ENCODE measurements at places on chromosomes 6 and 20.

GRCh38 chr6:147530132-147531060 lies 21.9 kb downstream of the SAMD5 start:
- DNase-seq: no peak

GRCh38 chr20:60258255-60258863 lies 300.1 kb downstream of the CDH26 start:
- DNase-seq: no peak

- DNase-seq: no peak
Observed at GRCh38 chr20:46701057-46701456, 8.4 kb upstream of the SLC2A10 start.

GRCh38 chr6:69494595-69494994 lies 302.2 kb downstream of the LMBRD1 start:
- DNase-seq: no peak

DNA sequence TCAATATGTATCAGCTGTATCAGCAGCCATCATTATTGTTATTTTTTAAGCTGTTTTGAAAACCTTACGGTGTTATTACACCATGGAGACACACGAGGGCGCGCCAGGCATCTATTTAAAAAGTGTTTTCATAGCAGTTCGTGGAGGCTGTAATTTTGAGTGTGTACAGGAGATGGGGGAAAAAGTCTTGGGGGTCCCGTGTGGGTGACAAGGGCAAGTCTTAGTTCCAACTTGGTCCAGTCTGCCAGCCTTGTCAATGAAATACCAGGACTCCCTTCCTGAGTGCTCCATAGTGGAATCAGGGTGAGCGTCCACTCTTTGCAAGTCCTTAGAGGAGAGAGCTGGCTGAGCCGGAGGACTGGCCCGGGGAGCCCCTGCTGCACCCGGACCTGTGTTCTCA lies 43.3 kb downstream of the SLC2A10 start:
- peak; percentile 20 for DNase-seq

- no peak for DNase-seq
Observed at GRCh38 chr6:157343732-157344131, 20.4 kb upstream of the TMEM242 start.

GRCh38 chr20:59813948-59814839 lies 119.2 kb downstream of the SYCP2 start:
- no peak for DNase-seq

- no peak for DNase-seq
Observed at GRCh38 chr6:150894191-150894744, 28.8 kb downstream of the MTHFD1L start.

Measured in stimulated activated CD8-positive, alpha-beta memory T cell treated with anti-CD3 and anti-CD28 coated beads, Interleukin-7, amount 100 ng/mL, for 1 hour (primary cell).